Smooth muscle cell of trachea (primary cell): ENCODE measurements at places on chromosomes 4 and X. TPM values are rescaled to one million over a fixed set of nuclear protein-coding genes. Genes with fewer than 3 reads are reported as not detected.

CDKL2 gene
- 1.3 and 2.5 TPM in 2 replicates for total RNA-seq

MAGEB17 gene
- not detected in 2 replicates for total RNA-seq

SPANXA2 gene
- total RNA-seq, result not detected in 2 replicates

ATG4A gene
- 10.8 and 15.7 TPM in 2 replicates for total RNA-seq

GRID2 gene
- total RNA-seq, result 0.17 TPM in 1 of 2 replicates, not detected in the other

SPANXD gene
- not detected in 2 replicates for total RNA-seq

IL21 gene
- total RNA-seq, result not detected in 2 replicates

LIMCH1 gene
- total RNA-seq, result 0.83 and 0.87 TPM in 2 replicates

UGT2A3 gene
- total RNA-seq, result not detected in 2 replicates

GAB3 gene
- total RNA-seq, result 6.5 and 7.3 TPM in 2 replicates

MAGEA12 gene
- not detected in 2 replicates for total RNA-seq

OPRPN gene
- not detected in 2 replicates for total RNA-seq

MAGEC2 gene
- total RNA-seq, result 0.15 TPM in 1 of 2 replicates, not detected in the other

RASSF6 gene
- under 0.01 TPM in 2 replicates for total RNA-seq

EMD gene
- 25.6 and 29.4 TPM in 2 replicates for total RNA-seq

CCDC120 gene
- total RNA-seq, result 0.83 and 1.2 TPM in 2 replicates

ZNF711 gene
- under 0.01 and 0.29 TPM in 2 replicates for total RNA-seq

MAGEB1 gene
- not detected in 2 replicates for total RNA-seq

CT45A8 gene
- total RNA-seq, result not detected in 2 replicates

GALNTL6 gene
- total RNA-seq, result not detected in 2 replicates

GRPR gene
- 0.33 TPM in 1 of 2 replicates, not detected in the other for total RNA-seq

KLF3 gene
- total RNA-seq, result 16.2 and 24.1 TPM in 2 replicates

KLHL34 gene
- under 0.01 and 0.17 TPM in 2 replicates for total RNA-seq

TEX13D gene
- not detected in 2 replicates for total RNA-seq

TGIF2LX gene
- total RNA-seq, result not detected in 2 replicates

AR gene
- total RNA-seq, result 11.2 and 16.0 TPM in 2 replicates

ZNF732 gene
- total RNA-seq, result 0.17 and 0.29 TPM in 2 replicates

CRLF2 gene
- total RNA-seq, result not detected in 2 replicates

PRIMPOL gene
- 14.6 and 21.5 TPM in 2 replicates for total RNA-seq

USP53 gene
- 26.6 and 51.3 TPM in 2 replicates for total RNA-seq

CTAG2 gene
- not detected in 2 replicates for total RNA-seq

MAGEB2 gene
- total RNA-seq, result not detected in 2 replicates

VSIG4 gene
- total RNA-seq, result not detected in 2 replicates

MUC7 gene
- not detected in 2 replicates for total RNA-seq

UGT2B10 gene
- total RNA-seq, result not detected in 2 replicates

P2RY10 gene
- total RNA-seq, result not detected in 2 replicates

MMRN1 gene
- total RNA-seq, result 1.6 TPM in 1 of 2 replicates, not detected in the other

FHIP1A gene
- 0.17 and 0.29 TPM in 2 replicates for total RNA-seq

LANCL3 gene
- total RNA-seq, result under 0.01 TPM in 1 of 2 replicates, not detected in the other

KCND1 gene
- 1.9 and 4.3 TPM in 2 replicates for total RNA-seq

PPARGC1A gene
- total RNA-seq, result 1.5 and 1.7 TPM in 2 replicates

TCEAL6 gene
- not detected in 2 replicates for total RNA-seq

SSX4 gene
- not detected in 2 replicates for total RNA-seq

LGI2 gene
- total RNA-seq, result under 0.01 TPM in 1 of 2 replicates, not detected in the other

SMR3B gene
- total RNA-seq, result not detected in 2 replicates

SPCS3 gene
- total RNA-seq, result 85.8 and 90.2 TPM in 2 replicates

SUPT20HL2 gene
- total RNA-seq, result not detected in 2 replicates

ATP6AP1 gene
- total RNA-seq, result 68.9 and 89.0 TPM in 2 replicates

FAM9B gene
- not detected in 2 replicates for total RNA-seq

S100P gene
- total RNA-seq, result not detected in 2 replicates

TEX13B gene
- total RNA-seq, result not detected in 2 replicates

CXCL11 gene
- 0.15 TPM in 1 of 2 replicates, not detected in the other for total RNA-seq

GIMD1 gene
- total RNA-seq, result not detected in 2 replicates

HERC6 gene
- total RNA-seq, result 8.7 and 11.6 TPM in 2 replicates

ITM2A gene
- 1.3 and 4.3 TPM in 2 replicates for total RNA-seq

SSX4B gene
- total RNA-seq, result not detected in 2 replicates
